ENCODE measurements at places on chromosomes 2 and 18.

GRCh38 chr2:72214429-72215143, 66.9 kb upstream of the CYP26B1 start:
- DNase-seq = no peak

GRCh38 chr2:24315669-24316068, 44.7 kb downstream of the ITSN2 start:
- no peak for DNase-seq

- DNase-seq = no peak
Observed at GRCh38 chr2:234970099-234970440, 18.3 kb downstream of the SH3BP4 start.

DNA sequence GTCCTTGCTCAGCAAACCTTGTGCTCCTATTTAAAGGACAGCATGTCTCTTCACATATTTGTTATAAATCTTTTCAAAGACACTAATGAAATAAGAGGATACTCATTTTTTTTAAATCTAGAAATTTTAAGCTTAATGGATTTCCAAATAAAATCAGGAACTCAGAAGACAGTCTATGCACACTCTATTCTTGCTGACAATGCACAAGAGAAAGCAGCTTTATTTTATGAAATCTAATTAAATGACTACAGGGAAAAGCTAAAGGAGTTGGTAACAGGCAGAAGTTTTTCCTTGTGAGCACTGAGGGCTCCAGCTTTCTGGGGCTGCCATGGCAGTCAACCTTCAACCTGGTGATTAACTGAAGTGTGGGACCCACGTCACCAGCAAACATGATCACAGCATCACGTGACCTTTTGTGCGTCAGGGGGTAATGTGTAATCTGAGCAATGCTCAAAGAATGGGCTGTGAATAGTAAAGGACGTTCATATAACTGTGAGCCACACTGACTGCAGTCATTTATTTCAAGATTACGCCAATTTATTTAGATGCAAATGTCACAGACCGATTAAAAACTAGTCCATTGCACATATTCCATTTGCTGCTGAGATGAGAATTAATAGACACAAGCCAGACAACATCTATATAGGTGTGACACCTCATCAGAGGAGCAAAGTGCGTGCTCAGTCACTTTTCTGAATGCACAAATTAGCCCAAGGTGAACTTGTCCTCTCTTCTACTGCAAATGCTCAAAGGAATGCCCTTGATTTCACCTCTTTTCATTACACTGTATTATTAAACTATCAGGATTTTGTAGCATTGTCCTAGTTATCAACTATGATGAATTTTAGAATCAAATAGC, 11.6 kb upstream of the DNER start:
- no peak for DNase-seq

GRCh38 chr18:57352271-57352701, at the start of gene ST8SIA3:
Gene ST8SIA3, plus strand, starts transcription at chr18:57352557. Its CDS starts 290 bp downstream, at chr18:57352847.
- no peak for DNase-seq

- DNase-seq = no peak
Observed at GRCh38 chr2:6674381-6674780, 191.3 kb downstream of the CMPK2 start.

- no peak for DNase-seq
Observed at GRCh38 chr18:77082316-77082955, 50.1 kb downstream of the MBP start.

GRCh38 chr18:29711932-29712331, 1330.6 kb downstream of the DSC3 start:
- DNase-seq = no peak

DNA sequence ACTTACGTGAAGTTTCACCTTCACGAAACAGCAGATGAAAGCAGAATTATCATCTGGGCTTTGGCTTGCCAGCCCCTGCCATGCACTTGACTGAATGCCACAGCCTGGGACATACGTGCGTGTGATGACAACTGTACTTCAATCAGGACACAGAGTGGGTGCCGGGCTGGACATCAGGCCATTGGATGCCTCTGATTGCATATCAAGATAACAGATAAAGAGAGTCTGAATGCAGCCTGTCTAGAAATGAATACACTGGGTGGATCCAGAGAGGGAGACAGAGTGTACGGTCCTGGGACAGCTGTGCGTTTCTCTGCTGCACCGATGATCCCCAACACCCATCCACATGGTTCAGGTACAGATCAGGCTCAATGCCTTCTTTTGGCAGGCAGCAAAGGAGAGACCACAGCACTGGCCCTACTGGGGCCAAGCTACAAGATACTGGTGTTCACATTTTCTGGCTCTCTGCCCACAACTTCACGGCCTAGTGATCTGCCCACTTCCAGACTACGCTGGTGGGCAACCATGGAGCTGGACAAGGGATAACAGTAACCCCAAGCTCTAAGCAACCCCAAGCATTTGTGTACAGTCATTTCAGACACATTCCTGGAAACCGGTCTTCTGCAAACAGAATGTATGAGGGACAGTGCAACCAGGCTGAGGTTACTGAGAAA, 35.6 kb downstream of the FBLN7 start:
- no peak for DNase-seq

DNA sequence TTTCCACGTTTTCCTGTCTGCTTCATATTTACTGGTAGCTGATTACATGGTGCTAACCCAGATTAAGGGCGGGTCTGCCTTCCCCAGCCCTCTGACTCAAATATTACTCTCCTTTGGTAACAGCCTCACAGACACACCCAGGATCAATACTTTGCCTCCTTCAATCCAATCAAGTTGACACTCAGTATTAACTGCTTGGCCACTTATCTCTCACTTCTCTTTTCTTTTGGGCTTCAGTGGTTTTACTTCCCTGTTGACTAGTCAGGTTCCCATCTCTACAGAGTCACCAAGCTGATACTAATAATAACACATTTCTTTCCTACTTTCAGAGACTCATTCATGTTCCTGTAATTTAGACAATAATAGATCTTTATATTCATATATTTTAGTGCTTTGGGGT, 302.2 kb upstream of the MAP2 start:
- DNase-seq = peak; percentile 15

DNA sequence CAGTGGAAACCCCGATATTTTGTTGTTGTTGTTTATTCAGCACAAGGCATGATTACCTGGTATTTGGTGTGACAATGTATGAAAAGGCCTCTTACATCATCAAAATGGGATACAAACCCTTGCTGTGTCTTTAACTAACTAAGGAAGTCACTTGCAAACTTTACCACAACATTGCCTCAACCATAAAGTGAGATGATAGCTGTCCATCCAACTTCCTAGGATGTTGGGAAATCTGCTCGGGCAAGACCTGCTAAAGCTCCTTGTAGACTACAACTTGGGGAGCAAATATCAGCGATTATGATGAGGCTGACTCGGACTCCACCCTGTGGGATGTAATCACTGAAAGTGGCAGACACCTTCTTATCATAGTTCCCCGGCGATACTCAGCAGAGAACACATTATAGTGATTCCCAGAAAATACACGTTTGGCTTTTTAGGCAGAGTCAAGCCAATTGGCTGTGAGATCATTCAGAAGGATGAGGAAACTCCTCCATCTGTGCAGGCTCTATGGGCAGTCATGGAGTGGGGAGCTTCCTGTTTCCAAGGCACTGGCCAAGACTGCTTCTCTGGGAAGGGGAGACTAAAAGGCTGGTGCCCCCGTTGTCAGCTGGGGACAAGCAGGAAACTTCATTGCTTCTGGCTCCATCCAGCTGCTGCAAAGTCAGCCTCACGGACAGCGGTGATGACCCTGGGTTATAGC, 289.0 kb downstream of the RNF144A start:
- DNase-seq = no peak

DNA sequence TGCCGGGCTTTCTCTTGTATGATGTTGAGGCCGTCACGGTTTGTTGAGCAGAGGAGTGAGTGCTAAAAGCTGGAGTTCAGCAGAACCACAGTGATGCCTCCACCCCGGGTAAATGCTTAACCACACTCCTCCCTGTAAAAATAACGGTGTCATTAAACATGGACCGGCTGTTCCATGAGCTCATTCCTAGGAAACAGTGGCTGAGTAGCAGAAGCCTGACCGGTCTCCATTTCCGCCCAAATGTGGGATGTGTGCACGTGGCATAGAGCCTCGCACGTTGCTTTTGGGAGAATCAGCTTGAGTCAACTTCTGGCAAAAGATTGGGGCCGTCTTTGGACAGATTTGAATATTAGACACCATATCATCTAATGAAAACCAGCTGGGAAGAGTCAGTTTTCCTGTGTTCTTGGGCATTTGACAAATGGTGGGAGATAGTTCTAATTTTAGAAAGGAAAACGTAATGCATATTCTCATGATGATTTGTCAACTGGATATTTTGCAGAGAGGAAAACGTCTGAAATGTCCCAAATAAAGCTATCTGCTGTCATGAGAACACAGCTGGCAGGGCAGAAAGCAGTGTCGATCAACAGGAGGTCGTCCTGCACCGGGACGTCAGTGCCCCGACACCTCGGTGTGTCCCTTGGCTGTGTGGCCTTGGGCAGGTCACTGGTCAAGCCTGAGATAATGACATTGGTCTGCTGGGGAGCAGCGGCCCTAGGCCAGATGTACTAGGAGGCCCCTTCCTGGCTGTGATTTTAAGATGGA, 42.4 kb downstream of the LRRFIP1 start:
- no peak for DNase-seq

- DNase-seq = no peak
Observed at GRCh38 chr2:119248751-119249150, 25.1 kb downstream of the STEAP3 start.

GRCh38 chr2:173968551-173968950, 3.4 kb upstream of the SP3 start:
- no peak for DNase-seq

GRCh38 chr18:26215247-26215970, 10.8 kb upstream of the TAF4B start:
- DNase-seq = no peak

DNA sequence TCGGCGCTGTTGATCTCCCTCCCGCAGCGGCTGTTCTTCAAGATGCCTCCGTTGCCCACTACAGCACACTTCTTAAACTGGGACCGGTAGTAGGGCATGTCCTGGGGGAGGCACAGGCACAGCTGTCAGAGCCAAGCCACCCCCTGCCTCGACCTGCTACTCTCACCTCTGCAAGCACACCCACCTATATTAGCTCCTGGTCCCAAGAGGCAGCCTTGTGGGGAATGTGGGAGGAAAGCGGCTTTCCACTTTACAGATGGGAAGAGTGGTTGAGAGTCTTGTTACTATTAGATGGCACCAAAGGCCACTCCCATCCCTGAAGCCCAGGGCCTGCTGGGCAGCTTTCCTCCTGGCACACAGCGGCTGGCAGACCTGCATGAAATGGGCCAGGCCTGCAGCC, 29.2 kb upstream of the LOXHD1 start:
- DNase-seq = no peak

GRCh38 chr2:32425719-32426141, 68.9 kb downstream of the BIRC6 start:
- DNase-seq = no peak

- no peak for DNase-seq
Observed at GRCh38 chr18:61892683-61893308, at the start of gene RNF152. Gene RNF152, minus strand, starts transcription at chr18:61893007. Its CDS starts 76,544 bp downstream, at chr18:61816463.

DNA sequence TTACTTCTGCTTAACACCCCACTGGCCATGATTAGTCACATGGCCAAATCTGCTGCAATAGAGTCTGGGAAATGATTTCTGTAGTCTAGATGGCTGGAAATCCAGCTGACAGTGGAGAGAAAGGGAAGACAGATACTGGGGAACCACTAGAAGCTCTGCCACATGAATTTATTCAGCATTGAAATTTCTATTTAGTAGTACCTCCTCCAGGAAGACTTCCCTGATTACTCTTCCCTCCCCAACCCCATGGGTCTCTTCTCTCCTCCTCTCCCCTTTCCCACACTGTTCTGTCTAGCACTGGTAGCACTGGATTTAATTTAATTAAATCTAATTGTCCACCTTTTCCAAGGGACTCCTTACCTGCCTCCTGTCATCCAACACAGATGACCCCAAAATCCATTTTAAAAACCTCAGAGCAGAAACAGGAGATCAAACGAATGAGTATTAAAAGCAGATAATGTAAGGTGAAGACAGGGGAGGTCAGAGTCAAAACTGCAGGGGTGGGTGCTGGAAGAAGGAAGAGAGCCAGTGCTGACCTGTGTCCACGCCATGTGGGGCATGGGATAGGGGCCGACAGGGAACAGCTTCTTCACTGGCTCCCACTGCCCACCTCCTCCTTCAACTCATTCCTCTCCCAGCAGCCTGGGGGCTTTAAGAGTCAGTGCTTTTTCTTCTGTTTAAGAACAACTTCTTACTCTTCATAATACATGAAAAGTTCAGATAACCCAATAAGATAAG, 169.2 kb upstream of the HS6ST1 start:
- DNase-seq = no peak

DNA sequence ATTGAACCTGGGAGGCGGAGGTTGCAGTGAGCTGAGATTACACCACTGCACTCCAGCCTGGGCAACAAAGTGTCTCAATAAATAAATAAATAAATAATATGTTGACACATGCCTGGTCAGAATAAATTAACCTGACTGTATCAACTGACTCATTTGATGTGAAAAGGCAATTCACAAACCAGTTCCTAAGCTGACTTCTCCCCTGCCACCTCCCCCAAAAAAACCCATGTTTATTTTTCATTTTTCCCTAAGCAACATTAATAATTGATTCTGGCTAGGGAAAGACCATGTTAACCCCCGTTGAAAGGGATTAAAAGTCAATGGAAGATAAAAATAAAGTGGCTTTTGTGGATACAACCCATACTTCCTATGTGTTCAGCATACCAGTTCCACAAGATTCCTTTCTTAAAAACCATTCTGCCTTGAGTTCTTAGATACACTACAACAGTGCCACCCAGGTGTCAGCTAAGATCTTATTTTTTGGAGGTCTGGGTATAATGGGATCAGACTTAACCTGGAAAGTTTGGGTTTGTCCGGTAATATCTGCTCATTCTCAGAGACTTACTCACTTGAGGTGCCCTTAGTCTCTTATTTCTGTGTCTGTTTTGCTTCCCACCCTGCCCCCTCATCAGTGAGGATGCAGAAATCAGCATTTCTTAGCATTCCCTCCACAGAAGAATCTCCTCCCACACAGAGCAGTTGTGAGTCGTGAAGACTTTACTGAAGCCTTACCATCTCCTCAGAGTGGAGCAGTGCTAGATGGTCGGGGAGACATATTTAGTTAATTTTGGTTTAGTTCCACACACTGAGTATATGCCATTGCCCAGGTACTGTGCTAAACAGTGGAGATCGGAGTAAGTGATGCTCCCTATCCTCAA, 10.1 kb upstream of the MCFD2 start:
- DNase-seq = no peak

DNA sequence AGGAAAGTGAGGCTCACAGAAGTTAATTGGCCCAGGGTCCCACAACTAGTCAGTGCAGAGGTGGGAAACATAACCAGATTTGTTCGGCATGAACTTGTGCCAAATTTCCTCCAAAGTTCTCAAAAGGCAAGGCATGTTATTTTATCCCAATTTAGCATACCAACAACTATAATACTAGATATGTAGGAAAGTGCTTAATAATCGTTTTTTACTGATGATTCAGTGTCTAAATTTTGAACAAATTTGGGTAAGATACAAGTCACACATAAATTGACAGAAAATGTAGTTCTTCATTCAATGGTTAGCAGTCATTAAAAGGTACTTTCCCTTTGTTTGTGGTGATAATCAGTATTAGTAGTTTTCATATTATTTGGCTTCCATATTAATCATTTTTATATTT, 38.5 kb upstream of the CYBRD1 start:
- no peak for DNase-seq

- DNase-seq = no peak
Observed at GRCh38 chr2:127594116-127594591, 51.8 kb upstream of the GPR17 start.

All from putamen (tissue), 1 donor.